ENCODE measurements at places on chromosomes 7 and 10.

DNA sequence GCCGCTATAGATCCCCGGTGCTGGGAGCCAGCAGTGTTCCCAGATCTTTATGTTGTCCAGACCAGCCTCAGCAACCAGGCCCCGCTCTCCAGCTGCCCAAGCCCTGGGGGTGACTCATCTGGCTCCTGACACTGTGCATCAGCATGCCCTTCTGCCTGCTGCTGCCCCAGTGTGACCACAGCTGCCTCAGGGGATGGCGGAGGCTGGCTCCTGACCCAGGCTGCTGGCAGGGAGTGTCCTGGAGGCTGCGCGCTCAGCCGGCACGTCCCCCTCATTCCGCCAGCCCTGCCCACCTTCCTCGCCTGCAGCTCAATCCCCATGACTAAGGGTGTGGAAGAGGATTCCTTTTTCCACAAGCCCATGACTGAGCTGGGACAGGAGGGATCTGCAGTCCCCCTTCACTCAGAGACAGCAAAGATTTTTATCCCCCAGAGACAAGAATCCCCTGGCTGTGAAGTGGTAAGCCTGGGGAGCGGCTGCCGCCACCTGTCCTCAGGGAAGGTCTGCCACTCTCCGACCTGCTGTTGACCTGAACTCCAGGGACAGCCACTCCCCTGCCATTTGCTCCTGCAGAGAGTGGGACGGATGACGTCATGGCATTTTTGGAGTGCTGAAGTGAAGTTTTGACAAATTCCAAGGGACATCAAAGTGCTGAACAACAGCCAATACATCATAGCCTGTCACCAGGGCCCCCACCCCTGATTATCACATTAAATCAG, 182.8 kb upstream of the BMPER start:
- DNase-seq: no peak

- DNase-seq: no peak
Measured at GRCh38 chr10:12980102-12980661, 21.3 kb downstream of the CCDC3 start.

DNA sequence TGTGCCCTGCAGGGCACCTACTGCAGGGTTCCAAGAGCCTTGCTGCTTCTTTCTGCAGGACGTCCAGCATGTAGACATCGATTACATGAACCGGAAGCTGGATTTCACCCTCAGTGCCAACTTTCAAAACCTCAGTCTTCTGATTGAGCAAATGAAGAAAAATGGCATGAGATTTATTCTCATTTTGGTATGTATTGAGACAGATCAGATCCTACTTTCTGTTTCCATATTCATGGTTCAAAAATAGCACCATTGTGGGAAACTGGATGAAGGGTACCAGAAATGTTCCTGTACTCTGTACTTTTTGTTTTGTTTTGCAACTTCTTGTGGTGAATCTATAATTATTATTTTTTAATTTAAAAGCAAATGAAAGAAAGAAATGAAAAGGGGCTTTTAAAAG, 64.1 kb downstream of the MGAM2 start:
- DNase-seq: no peak

DNA sequence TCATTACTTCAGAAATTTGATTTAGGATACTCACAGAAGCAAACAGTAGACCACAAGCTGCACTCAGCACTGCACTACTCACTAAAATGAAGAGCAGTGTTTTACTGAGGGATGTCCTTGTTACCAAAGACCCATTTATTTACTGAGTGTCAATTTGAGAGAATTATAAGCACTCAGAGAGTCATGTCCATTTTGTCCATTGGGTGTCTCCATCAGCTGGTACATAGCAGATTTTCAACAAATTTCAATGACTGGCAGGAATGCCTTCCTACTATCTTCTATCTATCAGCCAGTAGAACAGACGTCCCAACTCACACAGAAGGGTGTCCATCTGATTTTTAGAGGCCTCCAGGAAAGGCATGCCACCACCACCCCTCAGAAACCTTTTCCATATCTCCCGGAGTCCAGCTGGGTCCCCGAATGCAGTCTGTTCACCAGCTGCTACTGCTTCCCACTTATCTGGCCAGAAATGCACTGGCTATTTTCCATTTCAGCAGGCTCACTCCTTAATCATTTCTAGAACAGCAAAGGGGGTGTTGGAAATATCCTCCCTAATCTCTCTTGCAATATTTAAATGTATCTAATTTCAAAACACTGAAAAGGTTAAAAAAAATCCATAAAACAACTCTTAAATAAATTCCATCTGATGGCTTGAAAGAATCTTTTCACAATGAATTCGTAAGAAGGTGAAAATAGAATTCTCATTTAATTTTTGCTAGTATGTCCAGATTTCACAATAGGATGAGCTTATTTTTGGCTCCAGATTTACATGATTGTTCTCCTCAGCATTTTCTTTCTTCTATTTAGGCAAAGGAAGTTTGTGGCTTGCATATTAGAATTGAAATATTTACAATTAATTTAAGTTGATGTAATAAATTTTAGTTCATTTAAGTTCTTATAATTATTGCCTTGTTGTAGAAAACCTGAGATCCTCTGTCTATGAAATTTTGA, 1164.0 kb upstream of the CELF2 start:
- DNase-seq: no peak

DNA sequence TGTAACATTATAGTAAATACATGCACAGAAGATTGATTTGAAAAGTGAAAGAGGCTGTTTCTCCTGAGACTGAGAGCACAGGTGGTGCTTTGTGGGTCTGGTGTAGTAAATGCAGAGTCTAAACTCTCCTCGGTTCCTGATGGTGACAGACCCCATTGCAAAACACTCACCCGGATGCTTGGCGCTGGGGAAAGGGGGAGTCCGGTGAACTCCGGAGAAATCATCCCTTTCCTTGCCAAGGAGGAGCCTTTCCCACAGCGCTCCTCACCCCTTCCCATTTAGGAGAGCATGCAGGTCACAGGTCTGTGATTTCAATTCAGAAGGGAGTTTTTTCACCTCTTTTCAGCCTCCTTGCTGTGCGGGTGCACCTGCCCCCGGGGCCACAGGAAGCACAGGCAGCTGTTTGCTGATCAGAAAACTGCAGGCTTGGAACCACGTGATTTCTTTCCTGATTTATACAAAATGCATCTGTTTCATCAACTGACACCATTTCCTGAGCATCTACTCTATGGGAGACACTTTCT, 75.6 kb upstream of the LYZL2 start:
- DNase-seq: no peak

DNA sequence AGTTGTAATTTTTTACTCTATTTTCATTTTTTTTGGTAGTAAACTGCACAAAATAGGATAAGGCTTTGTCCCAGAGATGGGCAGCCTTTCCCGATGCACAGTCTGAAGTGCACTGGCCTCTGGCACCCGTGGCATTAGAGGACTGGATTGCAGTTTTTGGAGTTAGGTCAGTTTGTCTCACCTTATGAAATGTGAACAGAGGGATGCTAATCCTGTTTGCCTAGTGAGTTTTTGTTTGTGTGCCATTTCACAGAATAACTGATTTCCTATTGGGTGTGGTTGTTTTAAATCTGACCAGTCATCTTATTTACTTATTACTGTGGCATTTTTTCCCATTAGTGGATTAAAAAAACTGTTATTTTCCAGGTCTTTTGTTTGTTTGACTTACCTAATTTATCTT, 109.5 kb upstream of the GATA3 start:
- DNase-seq: no peak

DNA sequence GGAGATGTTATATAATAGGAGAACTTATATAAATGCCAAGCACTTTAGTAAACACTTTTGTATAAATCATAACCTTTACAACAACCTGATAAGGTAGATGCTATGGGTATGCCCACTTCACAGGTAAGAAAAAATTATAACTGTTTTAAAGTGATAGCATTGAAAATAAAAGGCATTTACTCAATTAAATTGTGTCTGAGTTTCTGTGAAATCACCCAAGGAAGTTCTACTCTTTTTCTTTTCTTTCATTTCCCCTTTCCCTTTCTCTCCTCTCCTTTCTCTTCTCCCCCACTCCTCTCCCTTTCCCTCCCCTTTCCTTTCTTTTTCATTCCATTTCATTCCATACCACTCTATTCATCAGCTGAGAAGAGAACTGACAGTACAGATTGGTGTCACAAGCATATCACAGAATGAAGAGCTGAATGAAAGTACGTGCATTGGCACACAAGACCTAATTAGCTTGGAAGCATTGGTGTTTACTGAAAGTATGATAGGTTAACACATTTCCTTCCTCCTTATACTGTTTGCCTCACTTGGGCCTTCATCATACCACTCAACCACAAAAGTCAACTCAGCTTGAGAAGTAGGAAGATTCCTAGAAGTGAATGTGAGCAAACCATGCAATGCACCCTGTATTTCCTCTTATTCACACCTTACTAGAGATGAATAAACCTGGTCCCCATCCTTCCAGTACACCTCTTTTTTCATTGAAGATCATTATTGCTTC, 117.9 kb upstream of the AGR3 start:
- no peak for DNase-seq

GRCh38 chr10:88411772-88412349, 171.3 kb downstream of the RNLS start:
- no peak for DNase-seq

GRCh38 chr7:22726907-22727713, at the start of gene IL6:
TSS of gene IL6 (plus strand) at chr7:22727200. CDS start at chr7:22727263, 63 bp downstream.
- DNase-seq: no peak

DNA sequence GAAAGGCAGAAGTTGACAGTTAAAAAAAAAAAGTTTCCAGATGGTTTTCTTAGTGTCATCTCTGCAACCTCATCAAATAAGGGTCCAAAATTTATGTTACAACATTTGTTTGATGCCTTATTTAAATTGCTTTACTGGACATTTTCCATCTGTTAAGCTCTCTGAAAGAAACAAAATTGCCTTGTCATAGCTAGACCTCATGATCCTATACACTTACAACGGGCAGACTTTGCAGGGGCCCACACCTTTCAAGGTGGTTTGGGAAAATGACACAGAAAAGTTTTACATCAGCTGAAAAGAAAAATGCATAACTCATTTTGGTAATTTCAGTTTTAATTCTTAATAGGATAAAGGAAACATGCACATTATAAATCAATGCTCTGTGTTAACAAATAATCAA, 1.4 kb upstream of the TES start:
- no peak for DNase-seq

DNA sequence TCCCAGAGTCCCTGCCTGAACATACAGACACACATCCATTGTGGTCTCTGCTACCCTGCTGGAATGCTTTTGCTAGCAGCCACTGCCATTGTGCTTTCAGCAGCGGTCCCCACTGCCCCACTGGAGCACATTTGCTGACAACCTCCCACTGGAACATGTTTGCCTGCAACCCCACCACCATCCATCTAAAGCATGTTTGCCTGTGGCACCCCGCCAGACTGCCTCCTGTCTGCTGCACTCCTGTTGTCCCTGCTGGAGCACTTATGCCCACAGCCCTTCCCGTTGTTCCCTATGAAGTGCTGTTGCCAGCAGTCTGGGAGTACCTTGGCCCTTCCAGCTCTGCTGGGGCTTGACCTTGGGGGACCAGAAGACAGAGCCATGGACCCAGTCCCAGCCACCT, 136.3 kb downstream of the ARL5B start:
- no peak for DNase-seq

DNA sequence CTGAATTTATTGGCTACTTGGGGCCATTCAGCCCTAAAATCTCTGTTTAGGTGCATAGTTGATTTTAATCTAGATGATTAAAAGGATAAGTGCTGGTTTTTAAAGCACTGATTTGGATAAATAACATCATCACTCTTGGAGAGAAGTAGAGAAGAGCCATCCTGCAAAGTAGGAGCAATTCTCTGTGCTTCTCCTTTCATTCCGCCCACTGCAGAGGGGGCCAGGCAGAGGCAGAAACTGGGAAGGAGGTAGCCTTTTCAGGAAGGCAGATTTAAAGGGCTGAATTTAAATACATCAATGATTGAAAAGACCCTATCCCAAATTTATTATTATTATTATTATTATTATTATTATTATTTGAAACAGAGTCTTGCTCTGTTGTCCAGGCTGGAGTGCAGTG, 14.1 kb downstream of the MAP3K8 start:
- DNase-seq: no peak

GRCh38 chr7:46934198-46934825, 647.6 kb downstream of the TNS3 start:
- no peak for DNase-seq

DNA sequence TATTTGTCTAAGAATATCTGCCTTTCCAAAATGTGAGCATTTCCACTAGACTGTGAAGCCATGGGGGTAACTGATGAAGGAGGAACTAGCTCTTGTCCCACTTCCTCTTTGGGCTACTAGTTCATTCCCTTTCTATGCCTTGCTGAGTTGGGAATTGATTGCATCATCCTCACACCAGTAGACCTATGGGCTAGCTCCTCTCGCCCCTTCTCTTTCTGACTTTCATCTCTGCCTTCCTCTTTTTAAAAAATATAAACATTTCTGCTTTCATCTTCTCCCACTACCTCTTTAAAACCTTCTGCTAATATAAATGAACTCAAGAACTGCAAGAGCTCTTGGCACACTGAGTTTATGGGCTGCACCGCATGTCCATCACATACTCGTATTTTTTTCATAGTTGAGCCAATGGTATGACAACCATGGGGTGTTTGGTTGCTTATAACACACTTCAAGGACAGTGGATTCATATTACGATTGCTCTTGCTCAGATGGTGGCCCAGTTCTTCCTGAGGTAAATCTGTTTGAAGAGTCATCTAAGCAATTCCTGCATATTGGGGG, 182.0 kb downstream of the REEP3 start:
- no peak for DNase-seq

DNA sequence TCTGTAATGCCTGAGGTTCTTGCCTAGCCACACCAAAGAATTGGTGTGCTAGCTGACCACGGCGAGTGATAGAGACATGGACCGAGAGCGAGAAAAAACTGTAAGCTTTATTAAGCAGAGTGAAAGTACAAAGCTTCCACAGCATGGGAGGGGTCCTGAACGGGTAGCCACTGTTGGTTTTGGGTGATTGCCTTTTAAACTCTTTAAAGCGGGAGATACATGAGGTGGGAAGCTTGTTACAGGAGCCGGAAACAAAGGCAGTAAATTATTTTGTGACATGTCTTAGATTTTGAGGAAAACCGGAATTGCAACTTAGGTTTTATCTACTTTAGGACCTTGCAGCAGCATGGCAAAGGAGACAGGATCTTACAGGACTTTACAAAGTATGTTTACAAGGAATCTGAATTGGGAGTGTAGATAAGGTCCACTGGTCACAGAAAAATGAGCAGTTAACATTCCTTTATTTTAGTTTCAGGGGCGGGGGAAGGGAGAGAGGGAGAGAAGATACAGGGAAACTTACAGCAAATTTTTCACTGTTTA, 252.7 kb upstream of the MBL2 start:
- no peak for DNase-seq

DNA sequence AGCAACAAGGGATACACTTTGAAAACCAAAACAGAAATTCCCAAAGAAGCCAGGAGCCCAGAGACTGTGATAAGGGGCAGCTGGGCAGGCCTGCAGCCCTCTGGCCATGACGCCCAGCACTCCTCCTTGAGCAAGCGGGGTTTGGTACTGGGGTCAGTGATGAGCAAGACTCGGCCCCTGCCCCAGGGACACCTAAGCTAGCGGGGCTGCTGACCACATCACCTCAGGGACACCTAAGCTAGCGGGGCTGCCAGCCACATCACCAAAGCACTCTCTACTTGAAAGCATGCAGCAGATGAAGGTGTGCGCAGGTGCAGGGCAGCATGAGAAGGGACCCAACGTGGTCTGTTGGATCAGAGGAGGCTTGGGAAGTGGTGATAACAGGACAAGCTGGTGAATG, 108.0 kb upstream of the PPP2R2D start:
- no peak for DNase-seq
